ENCODE measurements at places on chromosomes 4 and X. TPM values are rescaled to one million over a fixed set of nuclear protein-coding genes. Genes with fewer than 3 reads are reported as not detected.

- DNase-seq, result no peak
- peaks cover 67% of the 10 kb centered on the region for H3K36me3 ChIP-seq
- no peak overlapping the region for H3K4me3 ChIP-seq
- no peak overlapping the region for H3K27ac ChIP-seq
These were observed 123.7 kb upstream of the NUDT6 start for GRCh38 chr4:123046096-123046495.

Gene FAM114A1
- total RNA-seq, result 1.9 TPM

DNA sequence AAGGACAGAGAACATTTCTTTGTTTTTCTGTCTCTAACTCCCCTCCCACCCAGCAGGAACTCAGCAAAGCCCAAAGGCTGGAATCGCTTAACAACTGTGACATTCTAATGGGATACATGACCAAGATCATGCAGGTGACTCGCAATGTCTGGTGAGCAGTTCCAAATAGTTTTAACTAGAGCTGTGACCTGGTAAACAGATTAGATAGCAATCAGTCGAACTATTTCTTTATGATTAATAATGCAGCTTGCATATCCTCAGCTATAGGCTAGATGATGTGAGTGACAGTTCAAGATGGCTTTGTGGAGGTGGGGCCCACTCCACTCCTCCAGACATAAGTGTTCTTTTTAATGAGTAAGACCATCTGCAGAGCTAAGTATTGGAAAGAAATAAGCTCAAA, 20.0 kb upstream of the GABRE start:
- no peak for DNase-seq
- H3K4me3 ChIP-seq, result no peak overlapping the region
- H3K4me1 ChIP-seq, result no peaks in the 10 kb centered on the region
- H3K27ac ChIP-seq, result no peak overlapping the region

- H3K4me1 ChIP-seq, result no peaks in the 10 kb centered on the region
- H3K36me3 ChIP-seq, result no peaks in the 10 kb centered on the region
- H3K4me3 ChIP-seq, result no peak overlapping the region
- H3K27ac ChIP-seq, result no peak overlapping the region
- H3K27me3 ChIP-seq, result peaks cover 8% of the 10 kb centered on the region
- DNase-seq, result no peak
These were observed 131.8 kb downstream of the CLCN5 start for GRCh38 chrX:50054147-50054546.

DNA sequence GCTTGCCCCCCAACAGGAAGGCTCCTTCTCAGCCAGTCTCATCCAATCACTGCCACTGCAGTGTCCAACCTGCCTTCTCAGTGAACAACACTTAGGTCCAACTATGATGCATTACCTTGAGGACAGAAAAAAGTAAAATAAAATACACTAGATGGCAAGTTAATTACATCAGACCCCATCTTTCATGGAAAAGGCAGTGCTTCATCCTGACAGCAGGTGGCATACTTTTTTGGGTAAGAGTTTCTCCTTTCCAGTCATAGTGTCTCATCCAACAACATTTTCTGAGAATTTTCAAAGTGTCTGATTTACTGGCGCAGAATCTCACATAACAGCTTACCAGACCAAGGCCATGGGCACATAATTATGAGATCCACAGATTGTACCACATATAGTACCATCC, 1742.8 kb downstream of the PCDH7 start:
- H3K36me3 ChIP-seq, result no peaks in the 10 kb centered on the region
- no peak for DNase-seq
- H3K27ac ChIP-seq, result no peak overlapping the region

DNA sequence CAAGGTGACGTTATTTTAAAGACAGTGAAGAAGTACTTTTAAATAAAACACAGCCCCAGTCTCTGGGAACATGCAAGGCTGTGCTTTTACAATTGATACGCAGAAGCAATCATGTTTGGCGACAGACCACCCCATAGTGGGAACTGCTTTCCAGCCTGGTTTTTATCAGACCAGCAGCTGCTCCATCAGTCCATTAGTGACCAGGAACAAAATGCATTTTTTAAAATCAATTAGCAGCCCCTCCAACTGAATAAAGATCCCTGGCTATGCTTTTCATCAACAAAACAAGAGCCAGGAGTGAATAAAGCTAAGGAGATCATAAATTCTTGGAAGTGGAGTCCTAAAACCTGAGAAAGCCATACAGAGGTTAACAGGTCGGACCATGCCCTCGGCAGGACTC, 153.0 kb upstream of the TENM3 start:
- H3K27me3 ChIP-seq, result no peaks in the 10 kb centered on the region
- no peaks in the 10 kb centered on the region for H3K36me3 ChIP-seq
- H3K4me1 ChIP-seq, result no peaks in the 10 kb centered on the region

DNA sequence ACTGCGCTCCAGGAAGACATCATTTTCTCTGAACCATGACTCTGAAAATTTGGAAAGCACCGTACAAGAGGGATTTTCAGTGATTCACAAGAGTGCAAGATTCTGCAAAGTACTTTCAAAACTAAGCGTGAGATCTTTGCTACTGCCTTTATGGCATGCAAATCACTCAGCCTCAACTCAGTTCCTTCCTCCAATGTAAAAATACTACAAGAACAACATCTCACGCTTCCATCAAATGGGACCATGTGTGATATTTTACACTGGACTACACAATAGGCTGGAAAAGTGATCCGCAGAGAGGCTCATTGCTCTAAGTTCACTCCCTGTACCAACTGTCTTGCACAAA, 674 bp upstream of the IL15 start:
- peak overlapping the region; percentile 91 for H3K4me3 ChIP-seq
- H3K27ac ChIP-seq, result peak overlapping the region; percentile 70
- peaks cover 29% of the 10 kb centered on the region for H3K4me1 ChIP-seq
- no peaks in the 10 kb centered on the region for H3K36me3 ChIP-seq
- no peak for DNase-seq
- H3K27me3 ChIP-seq, result no peaks in the 10 kb centered on the region

DNA sequence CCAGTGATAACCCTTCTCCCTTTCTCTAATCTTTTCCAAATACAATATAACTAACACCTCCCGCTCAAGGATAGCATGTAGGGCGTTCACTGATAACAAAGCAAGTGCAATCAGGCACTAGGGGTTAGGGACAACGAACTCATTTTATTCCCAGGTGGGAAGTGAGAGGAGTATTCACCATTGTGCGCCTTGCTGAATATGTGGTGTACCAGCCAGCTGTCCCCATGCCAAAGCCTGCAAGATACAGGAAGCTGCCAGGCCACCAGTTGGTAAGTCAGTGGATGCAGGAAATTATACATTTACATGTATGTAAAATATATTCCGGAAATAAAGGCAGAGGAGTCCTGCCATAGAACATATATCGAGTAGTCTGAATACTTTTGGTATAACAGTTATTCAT, 6.3 kb upstream of the HPRT1 start:
- H3K36me3 ChIP-seq, result no peaks in the 10 kb centered on the region
- DNase-seq, result no peak

GRCh38 chr4:47784222-47784621, 53.6 kb downstream of the CORIN start:
- H3K4me1 ChIP-seq, result no peaks in the 10 kb centered on the region
- DNase-seq, result no peak
- peaks cover 30% of the 10 kb centered on the region for H3K27me3 ChIP-seq
- H3K27ac ChIP-seq, result no peak overlapping the region
- no peaks in the 10 kb centered on the region for H3K36me3 ChIP-seq

DNA sequence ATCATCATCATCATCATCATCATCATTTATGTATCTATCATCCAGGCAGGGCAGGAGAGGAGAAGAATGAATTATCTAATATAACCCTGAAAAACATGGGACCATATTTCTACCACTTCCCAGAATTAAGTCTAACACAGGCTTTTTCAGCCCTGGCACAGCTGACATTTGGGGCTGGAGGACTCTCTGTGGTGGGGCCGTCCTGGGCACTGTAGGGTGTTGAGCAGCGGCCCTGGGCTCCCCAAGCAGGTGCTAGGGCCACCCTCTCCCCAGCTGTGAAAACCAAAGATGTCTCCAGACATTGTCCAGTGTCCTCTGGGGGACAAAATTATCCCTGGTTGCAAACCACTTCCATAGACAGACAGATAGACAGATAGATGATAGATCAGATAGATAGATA, 288.4 kb downstream of the CRLF2 start:
- no peaks in the 10 kb centered on the region for H3K4me1 ChIP-seq
- H3K36me3 ChIP-seq, result no peaks in the 10 kb centered on the region
- no peak overlapping the region for H3K27ac ChIP-seq
- H3K4me3 ChIP-seq, result no peak overlapping the region
- no peak for DNase-seq
- peaks cover 3% of the 10 kb centered on the region for H3K27me3 ChIP-seq

Gene CT45A10
- total RNA-seq, result not detected

DNA sequence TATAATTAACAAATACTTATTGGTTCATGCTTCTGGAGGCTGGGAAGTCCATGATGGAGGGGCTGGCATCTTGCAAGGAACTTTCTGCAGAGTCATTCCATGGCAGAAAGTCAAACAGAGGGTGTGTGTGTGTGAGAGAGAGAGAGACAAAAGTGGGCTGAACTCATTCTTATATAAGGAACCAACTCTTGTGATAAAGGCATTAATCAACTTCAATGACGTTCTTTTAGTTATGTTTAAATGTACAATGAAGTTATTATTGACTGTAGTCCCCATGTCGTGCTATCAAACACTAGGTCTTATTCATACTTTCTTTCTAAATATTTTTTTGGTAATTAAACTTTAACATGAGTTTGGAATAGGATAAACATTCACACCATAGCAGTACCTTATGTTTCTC, 1408.8 kb downstream of the STIM2 start:
- H3K27me3 ChIP-seq, result no peaks in the 10 kb centered on the region
- DNase-seq, result no peak

Gene DCAF4L1
- total RNA-seq, result 1.4 TPM
